Activated naive CD8-positive, alpha-beta T cell treated with anti-CD3 and anti-CD28 coated beads for 36 hours (primary cell): ENCODE measurements at places on chromosomes 1 and 21.

DNA sequence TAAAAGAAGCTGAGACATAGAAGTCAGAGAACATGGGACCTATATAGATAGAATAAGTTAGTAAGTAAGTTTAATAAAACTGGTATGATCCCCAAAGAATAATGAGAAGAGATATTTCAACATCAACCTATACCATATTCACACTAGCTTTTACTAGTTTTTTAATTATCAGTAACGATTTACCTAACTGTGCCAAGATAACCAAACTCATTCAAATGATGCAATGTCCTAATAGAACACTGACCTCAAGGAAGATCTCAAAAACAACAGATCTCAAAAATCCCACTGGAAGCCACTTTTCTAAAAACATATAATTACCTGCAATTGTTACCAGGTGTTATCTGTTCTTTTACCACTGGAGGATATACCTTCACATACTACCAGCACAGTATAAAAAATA, 38.7 kb downstream of the ANKRD13C start:
- DNase-seq: no peak
- peaks cover 10% of the 10 kb centered on the region for H3K36me3 ChIP-seq
- H3K27ac ChIP-seq: no peak overlapping the region
- H3K4me1 ChIP-seq: peaks cover 15% of the 10 kb centered on the region
- H3K4me3 ChIP-seq: no peak overlapping the region

DNA sequence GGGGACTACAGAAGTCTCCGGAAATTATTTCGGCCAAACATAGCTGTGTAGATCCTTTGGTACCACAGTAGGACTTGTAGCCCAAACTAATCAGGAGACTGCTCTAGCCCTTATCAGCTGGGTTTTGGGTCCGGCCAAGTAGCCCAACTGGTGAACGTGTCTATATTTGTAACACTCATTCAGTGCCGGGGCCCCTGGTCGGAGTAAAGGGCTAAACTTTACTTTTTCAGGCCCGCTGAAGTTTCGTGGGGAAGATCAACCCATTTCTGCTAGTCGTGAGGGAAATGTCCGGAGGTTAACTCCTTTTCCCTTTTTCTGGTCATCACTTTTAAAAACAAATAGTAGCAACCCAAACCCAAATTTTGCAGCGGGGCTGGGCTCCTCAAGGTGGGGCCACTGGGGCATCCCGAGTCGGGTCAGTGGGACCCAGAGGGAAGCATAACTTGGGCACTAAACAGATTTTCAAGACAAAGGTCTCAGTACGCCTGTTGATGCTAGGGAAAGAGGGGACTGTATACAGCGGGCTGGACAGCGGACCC, 1.7 kb downstream of the LHX9 start:
- peaks cover 56% of the 10 kb centered on the region for H3K4me1 ChIP-seq
- DNase-seq: no peak
- H3K27me3 ChIP-seq: peaks cover 96% of the 10 kb centered on the region
- peak overlapping the region; percentile 69 for H3K4me3 ChIP-seq
- peaks cover 2% of the 10 kb centered on the region for H3K36me3 ChIP-seq

- H3K27me3 ChIP-seq: no peaks in the 10 kb centered on the region
- H3K27ac ChIP-seq: no peak overlapping the region
- peaks cover 64% of the 10 kb centered on the region for H3K4me1 ChIP-seq
- DNase-seq: no peak
- H3K36me3 ChIP-seq: peaks cover 31% of the 10 kb centered on the region
- H3K4me3 ChIP-seq: no peak overlapping the region
These were observed 46.7 kb downstream of the GALNT2 start for GRCh38 chr1:230113593-230114236.

GRCh38 chr1:119075614-119076013, 64.8 kb downstream of the WARS2 start:
- H3K36me3 ChIP-seq: peaks cover 52% of the 10 kb centered on the region
- H3K27ac ChIP-seq: no peak overlapping the region
- H3K4me1 ChIP-seq: no peaks in the 10 kb centered on the region
- DNase-seq: no peak
- no peak overlapping the region for H3K4me3 ChIP-seq
- H3K27me3 ChIP-seq: no peaks in the 10 kb centered on the region

GRCh38 chr1:190583862-190584261, 106.2 kb upstream of the BRINP3 start:
- H3K36me3 ChIP-seq: no peaks in the 10 kb centered on the region
- H3K27me3 ChIP-seq: no peaks in the 10 kb centered on the region
- no peak overlapping the region for H3K4me3 ChIP-seq
- no peak for DNase-seq
- H3K27ac ChIP-seq: no peak overlapping the region
- no peaks in the 10 kb centered on the region for H3K4me1 ChIP-seq

GRCh38 chr1:192201303-192201702, 43.0 kb downstream of the RGS18 start:
- DNase-seq: no peak
- no peak overlapping the region for H3K4me3 ChIP-seq
- H3K36me3 ChIP-seq: peaks cover 3% of the 10 kb centered on the region
- H3K27me3 ChIP-seq: no peaks in the 10 kb centered on the region
- H3K27ac ChIP-seq: no peak overlapping the region
- H3K4me1 ChIP-seq: no peaks in the 10 kb centered on the region

DNA sequence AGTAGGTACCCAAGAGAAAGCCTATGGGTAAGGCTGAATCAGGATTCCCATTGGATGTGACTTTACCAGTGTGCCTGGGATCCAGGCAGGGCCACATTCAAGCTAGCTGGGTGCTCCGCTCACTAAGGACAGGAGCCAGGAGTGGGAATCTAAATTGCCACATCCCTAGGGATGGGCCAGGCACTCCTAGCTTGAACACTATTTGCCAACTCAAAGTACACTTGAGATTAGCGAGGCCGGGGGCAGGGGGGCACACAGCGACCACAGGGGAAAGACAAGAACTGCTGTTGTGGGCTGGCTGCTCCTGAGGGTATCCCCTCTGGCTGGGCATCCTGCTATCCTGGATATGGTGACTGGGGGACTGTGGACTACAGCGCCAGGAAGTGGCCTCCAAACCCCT, 4.3 kb downstream of the SLC45A3 start:
- peaks cover 14% of the 10 kb centered on the region for H3K27me3 ChIP-seq
- H3K4me3 ChIP-seq: no peak overlapping the region
- H3K27ac ChIP-seq: no peak overlapping the region
- DNase-seq: no peak

DNA sequence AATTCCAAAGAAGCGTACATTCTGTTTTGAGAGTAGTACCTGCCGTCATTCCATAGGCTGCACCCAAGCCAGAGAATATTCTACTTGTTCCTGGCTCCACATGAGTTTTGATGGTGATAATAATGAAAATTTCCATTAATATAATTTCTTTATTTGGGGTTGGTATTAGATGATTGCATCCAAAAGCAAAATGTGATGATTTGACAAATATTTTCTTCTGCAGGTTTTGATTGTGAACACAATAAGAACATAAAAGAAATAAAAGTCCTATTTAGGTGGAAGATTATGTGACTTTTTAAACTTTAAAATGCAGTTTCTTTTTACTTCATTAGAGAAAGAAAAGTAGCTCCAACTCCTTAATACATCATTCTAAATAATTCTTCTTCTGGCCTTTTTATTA, 284.8 kb upstream of the FMN2 start:
- H3K27ac ChIP-seq: no peak overlapping the region
- peaks cover 22% of the 10 kb centered on the region for H3K4me1 ChIP-seq
- no peaks in the 10 kb centered on the region for H3K27me3 ChIP-seq
- DNase-seq: no peak

GRCh38 chr21:28252928-28253327, 739.7 kb downstream of the LTN1 start:
- no peak overlapping the region for H3K4me3 ChIP-seq
- no peaks in the 10 kb centered on the region for H3K36me3 ChIP-seq
- H3K4me1 ChIP-seq: no peaks in the 10 kb centered on the region

DNA sequence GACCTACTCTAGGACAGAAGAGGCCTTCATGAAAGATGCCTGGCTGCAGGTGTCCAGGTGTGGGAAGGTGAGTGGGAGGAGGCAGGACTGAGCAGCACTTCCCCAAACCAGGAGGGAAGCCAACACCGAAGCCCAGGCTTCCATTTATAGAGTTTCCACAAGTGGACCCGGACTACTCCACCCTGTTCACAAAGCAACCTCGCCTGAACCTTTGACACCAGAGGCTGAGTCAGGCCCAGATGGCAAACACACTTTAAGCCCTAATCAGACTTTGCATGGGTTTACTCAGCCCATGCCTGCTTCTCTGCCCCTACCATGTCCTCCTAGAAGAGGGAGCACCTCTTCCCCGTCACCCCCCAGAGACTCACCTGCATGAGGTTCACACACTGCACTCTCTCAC, 14.0 kb downstream of the PRR9 start:
- H3K36me3 ChIP-seq: no peaks in the 10 kb centered on the region
- no peak overlapping the region for H3K4me3 ChIP-seq
- H3K27ac ChIP-seq: no peak overlapping the region
- H3K4me1 ChIP-seq: no peaks in the 10 kb centered on the region

- H3K27me3 ChIP-seq: no peaks in the 10 kb centered on the region
- no peaks in the 10 kb centered on the region for H3K4me1 ChIP-seq
- H3K36me3 ChIP-seq: no peaks in the 10 kb centered on the region
- DNase-seq: no peak
- H3K4me3 ChIP-seq: no peak overlapping the region
These were observed 33.6 kb upstream of the TNFSF18 start for GRCh38 chr1:173084292-173084691.

- no peak overlapping the region for H3K27ac ChIP-seq
- H3K27me3 ChIP-seq: no peaks in the 10 kb centered on the region
These were observed 779.4 kb downstream of the LTN1 start for GRCh38 chr21:28213261-28213660.

DNA sequence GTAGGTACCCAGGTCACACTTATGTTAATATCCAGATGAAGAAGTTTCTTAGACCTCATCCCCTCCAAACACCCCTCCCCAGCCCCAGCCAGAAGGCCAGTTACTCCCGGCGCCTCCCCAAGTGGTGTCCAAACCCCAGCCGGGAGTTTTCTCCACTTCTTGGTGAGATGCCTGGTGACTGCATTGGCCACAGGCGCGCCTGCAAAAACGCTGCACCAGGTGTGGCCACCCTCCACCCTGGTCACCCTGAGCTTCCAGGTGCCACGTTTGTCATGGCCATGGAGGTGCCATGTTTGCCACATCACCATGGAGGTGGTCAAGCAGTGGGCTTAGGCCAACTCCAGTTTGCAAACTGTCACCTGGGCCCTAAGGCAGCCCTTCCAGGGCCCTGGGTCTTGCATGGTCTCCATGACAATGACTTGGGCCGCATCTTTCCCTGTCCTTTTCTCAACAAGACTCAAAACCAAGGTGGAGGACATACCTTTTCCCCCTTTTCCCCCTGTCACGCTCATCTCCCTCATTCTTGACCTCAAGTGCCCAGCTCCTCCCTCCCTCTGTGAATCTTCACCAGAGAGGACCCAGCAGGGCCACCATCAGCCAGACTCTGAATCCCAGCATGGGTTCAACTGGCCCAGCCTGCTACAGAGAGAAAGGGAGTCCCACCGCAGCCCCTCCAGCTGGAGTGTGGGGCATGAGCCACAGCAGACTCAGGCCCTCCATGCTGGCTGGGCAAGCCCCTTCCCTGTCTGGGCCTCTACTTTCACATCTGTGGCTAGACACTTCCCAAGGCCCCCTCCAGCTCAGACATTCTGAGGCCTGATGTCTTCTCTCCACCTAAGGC, 125.9 kb upstream of the ZBTB40 start:
- no peak overlapping the region for H3K27ac ChIP-seq
- no peaks in the 10 kb centered on the region for H3K36me3 ChIP-seq
- H3K4me3 ChIP-seq: no peak overlapping the region
- peaks cover 4% of the 10 kb centered on the region for H3K27me3 ChIP-seq

- no peaks in the 10 kb centered on the region for H3K4me1 ChIP-seq
- no peak overlapping the region for H3K27ac ChIP-seq
- H3K4me3 ChIP-seq: no peak overlapping the region
- H3K36me3 ChIP-seq: no peaks in the 10 kb centered on the region
These were observed 33.9 kb upstream of the ZNF362 start for GRCh38 chr1:33222381-33222780.

- H3K4me1 ChIP-seq: no peaks in the 10 kb centered on the region
- no peaks in the 10 kb centered on the region for H3K27me3 ChIP-seq
- H3K4me3 ChIP-seq: no peak overlapping the region
- H3K36me3 ChIP-seq: peaks cover 8% of the 10 kb centered on the region
- DNase-seq: no peak
These were observed 64.9 kb downstream of the PRKCZ start for GRCh38 chr1:2115008-2115641.

DNA sequence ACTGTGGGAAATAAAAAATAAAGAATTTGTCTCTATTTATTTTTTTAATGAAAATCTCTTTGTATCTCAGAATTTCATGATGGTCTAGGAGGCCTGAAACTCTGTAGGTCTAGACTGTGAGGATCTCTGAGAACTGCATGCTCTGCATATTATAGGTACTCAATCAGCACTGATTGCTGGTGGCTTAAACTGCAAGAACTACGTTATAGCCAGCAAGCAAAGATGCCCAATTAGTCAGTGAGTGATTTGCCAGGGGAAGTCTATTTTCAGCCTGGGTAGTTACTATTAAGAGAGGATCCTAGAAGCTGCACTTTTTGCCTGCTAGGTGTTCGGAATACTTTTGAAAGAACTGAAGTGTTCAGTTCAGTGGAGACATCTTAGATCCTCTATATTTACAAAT, 87.4 kb downstream of the GPR52 start:
- no peak for DNase-seq
- no peaks in the 10 kb centered on the region for H3K4me1 ChIP-seq
- H3K36me3 ChIP-seq: peaks cover 44% of the 10 kb centered on the region
- no peak overlapping the region for H3K4me3 ChIP-seq
- no peak overlapping the region for H3K27ac ChIP-seq

- peaks cover 2% of the 10 kb centered on the region for H3K36me3 ChIP-seq
- DNase-seq: no peak
- H3K4me3 ChIP-seq: no peak within 1 kb of the TSS
- H3K4me1 ChIP-seq: peaks cover 23% of the 10 kb centered on the region
- no peak within 1 kb of the TSS for H3K27ac ChIP-seq
- H3K27me3 ChIP-seq: no peaks in the 10 kb centered on the region
These were observed at the start of gene TTC24 for GRCh38 chr1:156579472-156579871. TTC24 (plus strand) TSS chr1:156579723; CDS start chr1:156581365, 1,642 bp downstream.

DNA sequence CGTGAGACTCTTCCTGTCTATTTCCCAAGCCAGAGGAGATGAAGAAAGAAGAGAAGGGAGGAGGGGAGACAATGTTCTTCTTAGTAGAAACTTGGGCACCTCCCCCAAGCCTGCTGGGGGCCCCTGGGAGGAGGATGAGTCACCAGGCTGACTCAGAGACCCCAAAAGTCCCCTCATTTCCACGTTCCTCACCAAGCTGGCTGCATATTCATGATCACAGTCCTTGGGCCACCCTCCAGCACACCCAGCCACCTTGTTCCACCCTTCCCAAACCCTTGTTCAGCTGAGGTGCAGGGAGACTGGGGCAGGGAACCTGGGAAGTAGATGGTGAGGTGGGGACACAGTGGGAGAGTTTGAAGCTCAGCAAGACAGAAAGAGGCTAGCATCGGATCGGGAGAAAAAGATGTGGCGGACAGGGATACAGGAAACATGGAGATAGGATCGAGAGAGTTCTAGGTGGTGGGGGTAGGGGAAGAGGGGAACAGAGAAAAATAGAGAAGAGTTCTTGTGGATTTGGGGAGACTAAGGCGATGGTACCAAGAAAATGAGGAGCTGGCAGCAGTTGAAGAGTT, 712 bp downstream of the RAB13 start:
- H3K4me3 ChIP-seq: peak overlapping the region; percentile 92
- peak; percentile 73 for DNase-seq
- peaks cover 4% of the 10 kb centered on the region for H3K36me3 ChIP-seq
- H3K27me3 ChIP-seq: no peaks in the 10 kb centered on the region
- H3K27ac ChIP-seq: peak overlapping the region; percentile 96

- no peak overlapping the region for H3K27ac ChIP-seq
- H3K4me1 ChIP-seq: no peaks in the 10 kb centered on the region
- H3K27me3 ChIP-seq: no peaks in the 10 kb centered on the region
- peaks cover 18% of the 10 kb centered on the region for H3K36me3 ChIP-seq
- DNase-seq: no peak
These were observed 69.3 kb downstream of the SLC25A24 start for GRCh38 chr1:108130794-108131193.
